ENCODE measurements at places on chromosomes 5 and 9.
A peak's percentile ranks its signal among the peaks of the same experiment; 100 is the strongest.

- no peak for DNase-seq
Measured at GRCh38 chr9:95826183-95826838, 49.2 kb upstream of the ERCC6L2 start.

DNA sequence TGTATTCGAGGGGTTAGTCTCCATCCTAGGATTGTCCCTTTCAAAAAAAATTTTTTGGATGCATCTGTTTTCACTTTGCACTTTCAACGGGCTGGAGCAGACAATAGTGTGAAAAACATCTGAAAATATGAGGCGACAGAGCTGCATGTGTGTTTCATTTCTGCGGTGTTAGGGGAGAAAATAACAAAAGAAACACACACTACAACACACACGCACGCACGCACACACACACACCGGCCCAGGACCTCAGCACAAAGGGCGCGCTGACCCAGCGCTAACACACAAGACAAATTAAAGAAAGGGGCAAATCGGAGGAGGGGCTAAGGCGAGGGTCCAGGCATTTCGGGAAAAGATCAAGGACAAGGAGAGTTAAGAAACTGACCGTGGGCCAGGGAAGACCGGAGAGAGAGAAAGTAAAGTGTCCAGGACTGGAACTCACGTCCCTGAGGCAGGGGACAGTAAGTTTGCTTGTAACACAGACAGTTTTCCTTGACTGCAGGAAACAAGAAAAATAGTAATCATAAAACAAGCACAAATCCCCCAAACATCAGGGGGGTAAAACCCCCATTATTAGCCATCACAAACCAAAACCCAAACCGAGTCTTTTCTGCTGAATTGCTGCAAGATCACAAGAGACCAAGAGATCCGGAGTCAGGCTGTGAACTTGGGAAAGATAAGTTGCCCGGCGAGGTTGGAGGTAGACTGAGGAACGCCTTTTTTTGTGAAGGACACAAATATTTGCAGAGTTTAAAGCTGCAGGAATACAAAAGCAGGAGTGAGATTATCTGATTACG is 302.1 kb downstream of the PARP8 start:
- no peak for DNase-seq

GRCh38 chr9:75148561-75148960 is 60.2 kb downstream of the OSTF1 start:
- DNase-seq = no peak

DNA sequence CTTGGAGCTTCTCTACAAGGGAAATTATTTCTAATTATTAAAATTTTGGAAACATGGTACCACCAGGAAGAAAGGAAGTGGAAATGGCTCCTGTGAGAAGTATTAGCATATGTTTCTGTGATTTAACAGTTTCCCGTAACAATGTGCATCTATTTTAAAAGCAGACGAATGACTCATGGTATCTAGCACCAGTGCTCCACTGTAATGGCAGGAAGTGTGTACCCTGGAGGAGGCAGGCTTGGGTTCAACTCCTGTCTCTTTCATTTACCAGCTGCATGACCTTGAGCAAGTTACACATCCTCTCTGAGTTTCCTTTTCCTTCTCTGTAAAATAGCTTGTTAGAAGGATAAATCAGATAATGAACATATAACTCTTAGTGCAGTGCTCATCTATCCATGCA is 41.0 kb upstream of the ANGPTL2 start:
- no peak for DNase-seq

GRCh38 chr9:93343663-93344062 is 107.8 kb upstream of the FAM120A start:
- DNase-seq = no peak

- no peak for DNase-seq
Measured at GRCh38 chr9:95226921-95227320, 90.6 kb downstream of the FANCC start.

- DNase-seq = no peak
Measured at GRCh38 chr5:88816195-88816594, 66.8 kb downstream of the MEF2C start.

DNA sequence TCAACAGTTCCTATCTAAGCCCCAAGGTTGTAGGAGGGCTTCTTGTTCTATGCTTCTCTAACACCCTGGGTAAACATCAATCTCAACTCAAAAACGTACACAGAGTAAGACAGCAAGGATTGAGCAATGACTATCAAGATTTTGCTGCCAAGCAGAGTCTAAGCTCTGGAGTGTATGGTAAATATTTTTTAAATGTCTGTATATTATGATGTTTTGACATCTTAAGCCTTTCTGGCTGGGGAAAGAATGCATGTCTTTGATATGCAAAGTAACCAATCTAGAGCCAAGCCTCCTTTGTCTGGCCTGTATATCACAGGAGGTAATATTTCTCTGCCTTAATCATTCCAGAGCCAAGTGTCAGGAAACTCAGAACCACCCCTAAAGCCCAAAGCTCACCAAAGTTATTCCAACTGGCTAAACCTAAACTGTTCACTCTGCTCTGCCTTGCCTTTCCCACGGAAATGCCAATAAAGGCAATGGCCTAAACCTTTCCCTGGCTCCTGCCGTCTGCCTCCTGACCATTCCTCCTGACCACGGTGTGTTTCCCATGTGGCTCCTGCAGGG is 45.2 kb downstream of the YIPF5 start:
- DNase-seq = no peak

DNA sequence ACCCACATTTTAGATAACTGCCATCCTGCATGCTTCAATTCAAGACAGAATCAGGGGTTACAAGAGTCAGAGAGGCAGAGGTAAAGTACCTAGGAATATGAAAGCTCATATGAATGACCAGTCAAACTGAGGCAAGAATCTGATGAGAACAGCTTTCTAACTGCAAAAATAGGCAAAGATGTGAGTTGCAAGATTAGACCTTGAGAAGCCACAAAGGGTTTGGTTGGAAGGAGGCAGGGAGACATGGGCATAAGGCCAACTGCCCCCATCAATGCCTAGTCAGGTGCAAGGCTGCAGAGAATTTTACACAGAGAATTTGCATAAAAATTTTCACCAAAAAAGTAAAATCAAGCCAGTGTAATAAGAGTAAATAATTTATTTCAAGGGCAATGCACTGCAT is 12.8 kb downstream of the FAM114A2 start:
- DNase-seq = no peak

DNA sequence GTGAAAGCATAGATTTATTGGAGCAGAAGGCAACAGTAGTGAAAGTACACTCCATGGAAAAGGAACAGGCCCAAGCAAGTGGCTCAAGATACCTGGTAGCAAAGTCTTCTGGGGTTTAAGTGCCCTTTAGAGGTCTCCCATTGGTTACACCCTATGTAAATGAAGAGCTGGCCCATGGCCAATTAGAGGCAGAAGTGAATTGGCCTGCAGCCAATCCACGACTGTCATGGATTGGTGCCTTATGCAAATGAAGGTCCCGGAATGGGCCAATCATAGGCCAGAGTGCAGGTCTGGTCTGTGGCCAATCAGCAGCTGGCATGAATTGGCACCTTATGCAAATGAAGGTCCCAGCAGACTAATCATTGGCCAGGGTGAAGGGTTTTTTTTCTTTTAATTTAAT is 64.2 kb upstream of the PCSK5 start:
- DNase-seq = no peak

DNA sequence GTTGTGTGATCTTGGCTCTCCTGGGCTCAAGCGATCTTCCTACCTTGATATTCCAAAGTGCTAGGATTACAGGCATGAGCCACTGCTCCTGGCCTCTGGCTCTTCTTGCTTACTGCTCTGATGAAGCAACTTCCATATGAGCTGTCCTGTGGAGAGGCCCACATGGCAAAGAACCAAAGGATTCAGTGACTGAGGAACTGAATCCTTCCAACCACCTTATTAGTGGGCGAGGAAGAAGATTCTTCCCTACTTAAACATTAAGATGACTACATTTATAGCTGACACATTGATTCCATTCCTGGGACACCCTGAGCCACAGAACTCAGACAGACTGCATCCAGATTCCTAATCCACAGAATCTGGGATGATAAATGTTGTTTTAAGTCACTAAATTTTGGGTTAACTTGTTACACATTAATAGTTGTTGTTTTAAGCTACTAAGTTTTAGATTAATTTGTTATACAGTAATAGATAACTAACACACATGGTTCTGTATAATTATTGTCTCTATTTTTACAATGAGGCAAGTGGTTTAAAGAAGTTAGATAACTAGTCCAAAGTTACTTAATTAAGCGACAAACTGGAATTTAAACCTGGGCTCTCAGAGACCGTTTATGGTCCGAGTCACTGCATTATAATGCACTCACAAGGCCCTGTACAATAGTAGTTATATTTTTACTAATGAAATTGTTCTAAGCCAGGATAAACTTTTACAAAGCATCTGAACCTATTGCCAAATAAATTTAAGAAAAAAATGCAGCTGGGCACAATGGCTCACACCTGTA is 16.7 kb upstream of the SLCO4C1 start:
- no peak for DNase-seq

DNA sequence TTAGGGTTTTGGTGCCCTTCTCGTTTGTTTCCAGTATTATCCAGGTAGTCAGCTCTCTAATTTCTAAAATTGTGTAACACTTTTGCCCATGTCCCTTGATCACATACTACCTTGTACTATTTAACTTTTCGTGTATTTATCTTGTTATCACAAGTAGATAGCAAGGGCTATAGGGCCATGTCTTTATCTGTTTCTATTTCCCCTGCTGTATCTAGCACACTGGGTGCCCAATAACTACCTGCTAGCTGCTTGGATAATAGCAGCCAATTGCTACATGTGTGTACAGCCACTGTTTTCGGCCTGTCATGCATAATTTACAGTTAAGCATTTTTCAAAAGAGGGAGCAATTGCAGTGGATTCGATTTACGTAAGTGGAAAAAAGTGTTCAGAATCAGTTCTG is 64.8 kb upstream of the TNFAIP8 start:
- DNase-seq = peak; percentile 50

DNA sequence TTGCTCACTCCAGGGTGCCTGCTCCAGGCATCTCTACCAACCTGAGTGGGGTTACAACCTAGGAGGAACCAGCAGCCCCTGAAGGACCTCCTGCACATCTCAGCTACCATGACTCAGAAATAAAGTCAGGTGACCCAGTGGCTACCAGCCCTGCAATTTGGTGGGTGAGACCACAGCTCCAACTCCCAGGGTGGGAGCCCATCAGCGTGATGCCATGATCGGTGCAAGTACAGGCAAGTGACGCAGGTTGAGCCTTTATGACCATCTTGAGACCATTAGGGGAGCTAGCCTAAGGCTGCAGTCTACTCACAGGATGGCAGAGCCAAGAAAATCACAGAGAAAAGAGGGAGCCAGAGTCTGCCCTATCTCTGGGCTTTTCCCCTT is 8.6 kb downstream of the SEPTIN8 start:
- DNase-seq = no peak

DNA sequence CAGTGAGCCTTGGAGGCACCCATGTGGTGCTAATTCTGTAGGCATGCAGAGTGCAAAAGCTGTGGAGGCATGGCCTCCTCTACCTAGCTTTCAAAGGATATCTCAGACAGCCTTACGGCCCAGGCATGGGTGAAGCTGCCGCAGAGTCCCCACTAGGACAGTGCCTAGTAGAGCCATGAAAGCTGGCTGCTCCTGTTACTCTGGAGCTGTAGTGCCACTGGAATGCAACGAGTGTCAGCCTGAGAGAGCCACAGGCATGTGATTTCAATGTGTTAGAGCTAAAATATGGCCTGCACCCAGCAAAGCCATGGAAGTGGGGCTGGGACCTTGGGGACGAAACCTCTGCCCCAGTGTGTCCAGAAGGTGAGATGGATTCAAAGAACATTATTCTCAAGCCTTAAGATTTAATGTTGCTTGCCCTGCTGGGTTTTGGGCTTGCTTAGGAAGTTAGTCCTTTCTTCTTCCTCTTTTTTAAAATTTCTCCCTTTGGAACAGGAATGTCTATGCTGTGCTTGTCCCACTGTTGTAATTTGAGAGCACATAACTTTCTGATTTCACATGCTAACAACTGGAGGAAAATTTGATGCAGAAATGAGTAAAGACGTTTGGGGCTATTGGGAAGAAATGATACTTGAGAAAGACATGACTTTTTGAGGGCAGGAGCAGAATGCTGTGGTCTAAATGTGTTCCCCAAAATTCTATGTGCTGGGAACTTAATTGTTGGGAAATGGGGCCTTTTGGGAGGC is 298.4 kb downstream of the PSAT1 start:
- no peak for DNase-seq

- DNase-seq = no peak
Measured at GRCh38 chr9:110261632-110262031, 5.3 kb upstream of the TXN start.

DNA sequence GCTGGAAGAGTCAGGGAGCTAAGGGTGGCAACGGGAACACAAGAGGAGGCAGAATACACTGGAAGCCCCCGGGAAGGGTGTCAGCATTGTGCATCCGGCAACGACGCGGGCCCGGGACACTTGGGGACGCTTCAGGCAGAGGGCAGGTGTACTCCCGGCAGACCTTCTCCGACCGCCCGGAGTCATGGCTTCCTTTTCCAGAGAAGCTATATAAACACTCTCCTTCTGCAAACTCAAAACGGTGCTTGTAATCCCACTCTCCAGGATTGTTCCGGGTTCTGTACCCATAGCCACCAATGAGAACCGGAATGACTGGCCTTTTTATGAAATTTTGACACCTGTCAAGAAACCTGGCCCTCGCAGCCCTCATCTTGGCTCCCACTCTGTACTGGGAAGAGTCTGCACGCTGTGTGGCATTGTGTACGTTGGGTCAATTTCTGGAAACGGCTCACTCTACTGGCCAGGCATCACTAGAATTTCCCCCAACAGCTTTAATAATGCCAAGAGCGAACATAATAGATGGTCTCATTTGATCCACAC is 462 bp upstream of the MCC start:
- DNase-seq = no peak

- DNase-seq = peak; percentile 5
Measured at GRCh38 chr9:76905791-76906646, at the start of gene PRUNE2. Gene PRUNE2, minus strand, starts transcription at chr9:76906114. Its CDS starts 151 bp downstream, at chr9:76905963.
